ENCODE measurements at places on chromosomes 2 and 18.

DNA sequence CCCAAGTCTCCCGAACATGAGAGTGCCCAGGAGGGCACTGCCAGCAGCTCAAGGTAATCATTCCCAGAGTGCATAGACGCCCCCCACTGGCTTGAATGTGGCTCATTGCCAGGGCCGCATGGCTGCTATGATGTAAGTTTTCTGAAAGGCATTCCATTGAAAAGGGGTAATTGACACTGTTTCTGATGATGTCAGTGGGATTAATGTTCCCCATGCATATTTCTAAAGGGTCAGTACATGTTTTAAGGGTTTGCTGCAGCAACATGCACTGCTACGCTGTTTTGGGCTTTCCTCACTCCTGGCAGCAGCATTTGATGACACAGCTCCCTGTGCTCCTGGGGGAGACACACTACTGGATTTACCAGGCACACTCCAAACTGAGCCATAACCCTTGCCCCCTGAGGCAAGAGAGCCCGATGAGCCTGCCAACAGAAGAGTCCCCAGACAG lies 36.7 kb downstream of the KIAA2012 start:
- DNase-seq, result no peak

GRCh38 chr2:75140288-75140687 lies 59.0 kb downstream of the TACR1 start:
- DNase-seq, result no peak

DNA sequence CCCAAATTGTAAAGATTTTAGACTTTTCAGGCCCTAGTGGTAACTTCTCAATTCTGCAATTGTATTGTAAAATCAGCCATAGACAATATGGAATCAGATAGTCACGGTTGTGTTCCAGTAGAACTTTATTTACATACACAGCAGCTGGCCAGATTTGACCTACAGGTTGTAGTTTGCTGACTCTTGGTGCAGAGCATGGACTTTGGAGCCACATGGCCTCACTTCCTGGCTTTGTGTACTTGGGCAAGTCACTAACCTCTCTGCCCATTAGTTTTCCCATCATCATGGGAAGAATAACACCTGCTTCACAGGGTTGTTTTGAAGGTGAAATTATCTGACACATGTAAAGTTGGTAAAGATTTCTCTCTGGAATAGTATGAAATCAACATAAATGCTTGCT lies 147.6 kb downstream of the TMEM200C start:
- DNase-seq, result no peak

GRCh38 chr2:160869411-160869810 lies 290.8 kb upstream of the TANK start:
- peak; percentile 61 for DNase-seq

- peak; percentile 75 for DNase-seq
Observed at GRCh38 chr2:233556881-233557736, 9.5 kb downstream of the USP40 start.

GRCh38 chr2:239038773-239039478 lies 191.0 kb downstream of the TWIST2 start:
- no peak for DNase-seq

DNA sequence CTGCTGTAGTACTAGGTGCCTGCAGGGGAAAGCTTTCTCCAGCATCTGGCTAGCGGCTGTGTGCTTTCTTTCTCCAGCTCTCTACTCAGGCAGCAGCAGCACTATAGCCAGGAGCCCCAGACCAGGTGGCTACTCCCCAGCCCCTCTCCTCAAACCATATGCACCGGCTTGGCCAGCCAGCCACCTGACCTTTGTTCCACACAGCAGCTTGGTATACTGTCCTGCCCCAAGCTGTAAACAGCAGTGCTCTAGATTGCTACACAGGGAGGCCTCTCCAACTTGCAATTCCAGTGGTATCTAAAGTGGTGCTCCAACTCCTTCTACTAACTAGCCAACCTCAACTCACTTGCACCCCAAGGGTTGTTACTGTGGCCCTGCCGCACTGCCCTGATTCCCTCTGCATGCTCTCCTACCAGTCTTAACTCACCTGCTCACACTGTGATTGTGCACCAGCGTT lies 19.6 kb downstream of the LDAH start:
- no peak for DNase-seq

- no peak for DNase-seq
Observed at GRCh38 chr2:182628916-182629315, 87.1 kb upstream of the DNAJC10 start.

DNA sequence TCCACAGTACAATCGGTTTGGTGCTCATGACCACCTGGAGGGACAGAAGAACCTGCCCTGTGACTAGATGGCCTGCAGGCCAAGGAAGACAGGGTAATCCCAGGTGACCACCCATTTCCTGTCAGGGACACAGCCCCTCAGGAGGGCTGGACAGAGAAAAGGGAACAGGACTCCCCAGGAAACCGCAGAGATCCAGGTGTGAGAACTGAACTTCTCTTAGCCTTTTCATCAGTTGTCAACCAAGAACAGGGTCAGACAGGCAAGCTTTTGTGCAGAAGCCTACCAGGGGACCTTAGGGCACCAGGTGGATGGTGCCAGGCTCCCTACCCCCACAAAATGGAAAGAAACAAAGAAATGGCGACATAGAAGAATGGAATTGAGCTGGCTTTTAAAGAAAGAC lies 132.3 kb downstream of the HDAC4 start:
- no peak for DNase-seq

GRCh38 chr2:110173523-110173922 lies 31.3 kb downstream of the NPHP1 start:
- DNase-seq, result no peak

DNA sequence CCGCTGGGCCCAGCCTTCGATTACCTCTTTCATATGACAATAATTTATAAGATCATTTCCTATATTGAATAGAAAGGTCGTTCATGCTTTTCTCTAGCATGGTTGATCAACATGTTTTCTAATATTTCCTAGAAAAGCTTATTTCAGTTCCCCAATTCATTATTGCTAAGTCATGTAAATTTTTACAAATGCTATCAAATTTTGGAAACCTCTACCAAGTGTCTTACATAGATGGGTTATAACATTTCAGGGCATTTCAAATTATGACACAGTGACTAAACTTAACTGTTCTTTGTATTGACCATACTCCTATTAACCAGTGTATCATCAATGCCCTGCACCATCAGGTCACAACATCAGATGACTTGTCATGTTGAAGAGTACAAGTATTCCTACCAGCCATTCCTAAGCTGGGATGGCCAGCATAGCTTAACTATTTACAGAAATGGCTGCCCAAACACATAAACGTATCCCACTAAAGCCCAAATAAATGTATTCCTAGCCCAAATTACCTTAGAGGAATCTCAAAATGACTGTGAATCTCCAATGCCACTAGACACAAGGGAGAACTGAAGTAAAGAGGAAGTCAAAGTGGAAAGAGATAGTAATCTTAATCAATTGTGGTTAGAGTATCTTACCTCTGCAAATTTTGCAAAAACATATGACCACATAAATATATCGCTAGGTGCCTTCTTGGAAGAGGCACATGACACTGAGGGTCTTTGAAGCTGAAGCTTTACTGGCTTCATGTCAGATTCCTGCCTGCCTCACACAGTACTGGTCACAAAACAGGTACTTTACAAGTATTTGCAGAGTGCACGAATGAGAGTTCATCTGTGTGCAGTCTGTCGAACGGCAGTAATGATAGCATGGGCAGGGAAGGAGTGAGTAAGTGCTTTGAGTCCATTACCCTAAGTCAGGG lies 87.3 kb upstream of the TLK1 start:
- DNase-seq, result no peak

- peak; percentile 54 for DNase-seq
Observed at GRCh38 chr2:7950035-7950612, 731.7 kb upstream of the ID2 start.

GRCh38 chr2:15066138-15066537 lies 433.6 kb downstream of the LRATD1 start:
- no peak for DNase-seq

DNA sequence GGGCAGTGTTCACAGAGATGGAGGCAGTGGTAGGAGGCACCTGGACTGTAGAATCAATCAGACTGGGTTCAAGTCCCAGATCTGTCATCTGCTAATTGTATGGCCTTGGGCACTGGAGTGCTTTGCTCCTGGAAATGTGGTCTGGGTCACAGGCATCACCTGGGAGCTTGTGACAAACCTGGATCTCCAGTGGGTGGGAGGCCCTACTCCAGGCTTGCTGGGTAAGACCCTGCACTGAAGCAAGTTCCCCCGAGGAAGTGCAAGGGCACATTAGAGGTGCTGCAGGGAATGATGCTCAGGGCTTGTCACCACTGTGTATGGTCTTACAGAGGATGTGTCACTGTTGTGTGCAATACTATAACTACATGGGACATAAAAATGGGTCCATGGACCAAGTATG lies 220.5 kb upstream of the ID2 start:
- DNase-seq, result no peak

DNA sequence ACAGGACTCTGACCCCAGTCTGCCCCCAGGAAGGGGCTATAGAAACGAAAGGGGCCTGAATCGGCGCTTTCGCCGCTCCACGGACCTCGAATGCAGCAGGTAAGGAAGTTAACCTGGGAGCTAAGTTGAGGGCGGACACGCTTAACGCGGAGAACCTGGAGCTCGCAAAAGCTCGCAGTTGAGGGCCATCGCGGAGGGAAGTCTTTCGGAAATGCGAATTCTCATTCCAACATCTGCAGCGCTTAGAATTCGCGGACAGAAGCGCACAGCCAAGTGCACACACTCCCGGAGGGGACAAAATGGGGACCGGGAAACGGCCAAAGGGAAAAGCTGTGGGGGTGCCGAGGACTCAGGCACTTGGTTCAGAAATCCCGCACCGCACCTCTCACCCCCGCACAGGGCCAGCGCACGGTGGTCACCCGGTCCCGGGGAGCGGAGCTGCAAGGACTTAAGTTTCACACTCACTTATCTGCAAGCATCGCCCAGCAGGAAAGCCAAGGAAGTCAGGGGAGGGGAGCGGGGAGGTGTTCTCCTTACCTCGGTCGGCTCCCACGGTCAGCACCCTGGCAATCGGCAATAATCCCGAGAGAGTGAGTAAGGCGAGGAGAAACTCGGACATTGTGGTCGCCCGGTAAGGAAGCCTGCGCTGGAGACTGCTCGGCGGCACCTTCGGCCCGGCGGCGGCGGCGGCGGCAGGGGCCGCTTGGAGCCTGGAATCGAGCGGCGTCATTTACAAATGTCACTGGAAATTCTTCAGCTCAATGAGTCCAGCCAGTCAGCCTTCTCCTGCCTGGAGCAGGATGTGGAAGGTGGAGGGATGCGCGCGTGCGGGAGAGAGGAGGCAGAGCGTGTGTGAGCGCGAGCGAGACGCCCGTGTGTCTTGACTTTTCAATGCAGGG lies 456 bp downstream of the LRP1B start:
- peak; percentile 18 for DNase-seq

GRCh38 chr2:217929272-217929671 lies 73.5 kb downstream of the TNS1 start:
- no peak for DNase-seq

DNA sequence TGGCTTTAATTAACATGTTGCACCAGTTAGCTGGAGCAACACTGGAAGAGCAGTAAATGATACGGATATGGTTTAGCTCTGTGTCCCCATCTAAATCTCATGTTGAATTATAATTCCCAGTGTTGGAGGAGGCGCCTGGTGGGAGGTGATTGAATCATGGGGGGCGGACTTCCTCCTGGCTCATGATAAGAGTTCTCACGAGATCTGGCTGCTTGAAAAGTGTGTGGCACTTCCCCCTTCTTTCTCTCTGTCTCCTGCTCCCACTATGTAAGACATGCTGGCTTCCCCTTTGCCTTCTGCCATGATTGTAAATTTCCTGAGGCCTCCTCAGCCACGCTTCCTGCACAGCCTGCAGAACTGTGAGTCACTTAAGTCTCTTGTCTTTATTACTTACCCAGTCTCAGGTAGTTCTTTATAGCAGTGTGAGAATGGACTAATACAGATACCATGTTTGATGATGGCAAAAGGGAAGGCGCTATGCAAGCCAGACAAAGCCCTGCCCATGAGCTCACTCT lies 963.6 kb downstream of the SOCS6 start:
- DNase-seq, result no peak

- no peak for DNase-seq
Observed at GRCh38 chr18:38545071-38545470, 979.5 kb upstream of the CELF4 start.

DNA sequence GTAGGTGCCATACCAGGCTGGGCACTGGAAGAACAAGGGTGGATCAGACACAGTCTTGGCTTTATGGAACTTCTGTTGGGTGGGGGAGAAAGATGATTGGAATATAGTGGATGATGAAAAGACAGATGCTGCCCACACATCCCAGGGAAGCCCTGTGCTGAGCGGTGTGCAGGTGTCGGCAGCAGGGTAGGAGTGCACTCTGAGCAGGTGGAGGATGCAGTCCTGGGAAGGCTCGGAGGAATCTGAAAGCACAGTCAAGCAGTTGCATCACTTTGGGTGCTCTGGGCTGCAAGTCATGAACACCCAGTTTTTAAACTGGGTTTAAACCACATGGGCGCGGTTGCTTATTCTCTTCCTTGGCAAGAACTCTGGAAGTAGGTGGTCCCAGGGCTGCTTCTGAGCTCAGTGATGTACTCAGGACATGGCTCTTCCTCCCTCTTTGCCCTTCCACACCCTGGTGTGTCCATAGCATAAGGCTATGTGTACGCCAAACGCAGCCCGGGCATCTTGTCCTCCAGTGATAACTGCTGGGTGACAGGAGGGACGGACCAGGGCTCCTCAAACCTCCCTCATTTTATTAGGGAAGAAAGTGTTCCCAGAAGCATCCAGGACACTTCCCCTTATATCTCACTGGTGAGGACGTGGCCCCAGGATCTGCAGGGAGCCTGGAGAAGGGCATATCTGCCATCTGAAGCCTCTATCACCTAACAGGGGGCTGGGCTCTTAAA lies 84.0 kb downstream of the SH3RF3 start:
- no peak for DNase-seq

- DNase-seq, result peak; percentile 46
Observed at GRCh38 chr2:218289639-218290315, 2.5 kb downstream of the TMBIM1 start.

GRCh38 chr2:237720957-237721356 lies 77.6 kb upstream of the RBM44 start:
- DNase-seq, result peak; percentile 91

- no peak for DNase-seq
Observed at GRCh38 chr2:239318790-239319661, 81.8 kb downstream of the HDAC4 start.

GRCh38 chr2:26986576-26986975 lies 16.1 kb downstream of the MAPRE3 start:
- peak; percentile 29 for DNase-seq

- DNase-seq, result peak; percentile 54
Observed at GRCh38 chr2:85710687-85711577, 16.8 kb downstream of the GNLY start.

- no peak for DNase-seq
Observed at GRCh38 chr2:207953354-207953753, 72.0 kb downstream of the PLEKHM3 start.

- peak; percentile 29 for DNase-seq
Observed at GRCh38 chr2:202035089-202035940, 1.7 kb downstream of the FZD7 start.
